PC-9 (cell line): ENCODE measurements at places on chromosomes 2 and 18. TPM values are rescaled to one million over a fixed set of nuclear protein-coding genes. Genes with fewer than 3 reads are reported as not detected.

LINC00305 gene
- not detected in 2 replicates for total RNA-seq

HES6 gene
- 8.4 and 14.3 TPM in 2 replicates for total RNA-seq

GRCh38 chr18:65942854-65943253, 192.0 kb downstream of the CDH7 start:
- DNase-seq, result no peak

GRCh38 chr2:239321596-239322415, 79.0 kb downstream of the HDAC4 start:
- DNase-seq, result no peak

- no peak for DNase-seq
Measured at GRCh38 chr2:16663121-16663905, 2.3 kb downstream of the CYRIA start.

- peak; percentile 14 for DNase-seq
Measured at GRCh38 chr2:182668671-182669070, 47.4 kb upstream of the DNAJC10 start.
